CD4-positive, alpha-beta memory T cell (primary cell): ENCODE measurements at places on chromosomes 11 and 22.

GRCh38 chr22:41690476-41690875 lies 1.8 kb upstream of the SNU13 start:
- no peak for DNase-seq

DNA sequence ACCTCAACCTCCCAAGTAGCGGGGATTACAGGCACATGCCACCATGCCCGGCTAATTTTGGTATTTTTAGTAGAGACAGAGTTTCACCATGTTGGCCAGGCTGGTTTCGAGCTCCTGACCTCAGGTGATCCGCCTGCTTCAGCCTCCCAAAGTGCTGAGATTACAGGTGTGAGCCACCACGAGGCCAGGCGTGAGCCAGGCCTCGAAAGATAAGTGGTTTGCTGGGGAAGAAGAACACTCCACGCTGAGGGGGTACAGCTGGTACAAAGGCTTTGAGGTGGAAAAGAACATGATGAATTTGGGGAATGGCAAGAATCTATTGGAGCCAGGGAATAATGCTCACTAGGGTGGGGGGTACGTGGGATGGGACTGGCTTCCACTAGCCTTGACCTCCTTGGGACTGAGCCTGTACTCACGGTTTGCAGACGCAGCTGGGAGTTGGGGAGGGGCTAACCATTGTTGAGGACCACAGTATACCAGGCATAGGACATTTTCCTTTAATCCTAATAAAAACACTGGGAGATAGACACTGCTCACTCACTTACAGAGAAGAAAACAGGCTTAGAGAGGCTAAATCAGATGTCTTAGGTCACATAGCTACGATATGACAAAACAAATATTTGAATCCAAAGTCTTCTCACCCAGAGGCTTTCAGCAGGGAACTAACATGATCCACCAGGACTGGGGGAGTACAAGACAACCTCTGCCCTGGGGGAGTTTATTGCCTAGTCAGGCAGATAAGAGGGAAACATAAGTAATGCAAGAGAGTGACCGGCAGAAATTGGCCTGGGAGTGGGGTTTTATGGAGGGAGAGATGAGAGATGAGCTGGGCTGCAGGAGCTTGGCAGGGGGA lies 4.9 kb downstream of the SLCO2B1 start:
- DNase-seq, result no peak

DNA sequence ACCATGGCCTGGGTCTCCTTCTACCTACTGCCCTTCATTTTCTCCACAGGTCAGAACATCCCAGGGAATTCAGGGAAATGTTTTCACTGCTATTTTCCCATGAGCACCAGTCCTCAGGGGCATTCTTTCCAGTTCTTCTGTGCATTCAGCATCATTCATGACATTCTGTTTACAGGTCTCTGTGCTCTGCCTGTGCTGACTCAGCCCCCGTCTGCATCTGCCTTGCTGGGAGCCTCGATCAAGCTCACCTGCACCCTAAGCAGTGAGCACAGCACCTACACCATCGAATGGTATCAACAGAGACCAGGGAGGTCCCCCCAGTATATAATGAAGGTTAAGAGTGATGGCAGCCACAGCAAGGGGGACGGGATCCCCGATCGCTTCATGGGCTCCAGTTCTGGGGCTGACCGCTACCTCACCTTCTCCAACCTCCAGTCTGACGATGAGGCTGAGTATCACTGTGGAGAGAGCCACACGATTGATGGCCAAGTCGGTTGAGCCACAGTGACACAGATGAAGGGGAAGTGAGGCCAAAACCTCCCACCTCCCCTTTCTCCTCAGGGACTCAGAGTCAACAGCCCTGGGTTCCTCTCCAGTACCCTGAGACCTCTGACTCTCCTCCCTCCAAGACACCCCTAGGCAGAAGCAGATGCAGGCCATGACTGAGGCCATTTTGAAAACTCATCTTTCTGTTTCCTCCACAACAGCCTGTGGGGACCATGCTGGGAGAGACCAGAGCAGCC lies 15.9 kb upstream of the IGLL5 start:
- DNase-seq, result no peak

- DNase-seq, result peak; percentile 31
Measured at GRCh38 chr22:36881504-36882245, 20.9 kb downstream of the NCF4 start.

DNA sequence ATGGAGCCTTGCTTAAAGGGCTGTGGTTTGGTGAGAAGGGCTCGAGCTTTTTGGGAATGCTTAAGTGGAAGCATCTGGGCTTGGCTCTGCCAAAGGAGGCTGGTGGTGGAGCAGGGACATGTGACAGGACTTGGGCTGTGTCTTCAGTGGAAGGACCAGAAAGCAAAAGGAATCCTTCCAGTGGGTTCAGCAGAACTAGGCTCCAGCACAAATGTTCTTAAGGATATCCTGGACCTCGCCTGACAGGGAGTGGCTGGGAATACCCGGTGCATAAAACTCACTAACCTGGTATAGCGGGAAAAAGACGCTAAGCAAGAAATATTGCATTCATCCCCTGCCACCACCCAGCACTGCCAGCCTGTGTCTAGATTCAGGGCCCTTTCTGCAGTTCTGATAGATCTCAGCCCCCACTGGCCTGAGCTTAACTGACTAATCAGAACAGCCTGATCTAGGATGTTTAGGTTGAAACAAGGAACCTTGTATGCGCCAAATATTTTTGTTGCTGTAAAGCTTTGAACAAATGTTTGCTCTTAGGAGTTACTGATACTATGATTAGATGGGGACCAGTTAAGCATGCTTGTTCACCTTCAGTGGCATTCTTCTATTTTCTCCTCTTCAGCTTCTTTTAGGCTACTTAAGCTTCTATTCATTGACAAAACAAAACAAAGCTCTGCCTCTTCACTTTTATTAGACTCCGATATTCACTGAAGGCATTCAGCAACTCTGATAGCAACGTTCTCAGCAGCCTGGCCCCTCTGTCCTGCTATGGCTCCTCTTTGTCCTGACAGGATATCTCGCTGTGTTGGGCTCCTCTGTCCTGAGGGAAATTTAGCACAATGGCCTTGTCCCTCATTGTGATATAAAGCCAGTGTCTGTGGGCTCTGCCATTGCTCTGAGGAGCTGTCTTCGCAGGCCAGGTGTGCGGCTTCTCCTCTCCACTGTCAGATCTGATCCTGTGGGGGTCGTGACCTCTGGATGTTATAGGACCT lies 25.0 kb downstream of the PPFIBP2 start:
- DNase-seq, result no peak

- DNase-seq, result no peak
Measured at GRCh38 chr11:46200537-46201281, 76.8 kb upstream of the CREB3L1 start.

- DNase-seq, result no peak
Measured at GRCh38 chr11:96520939-96521338, 131.1 kb downstream of the JRKL start.

GRCh38 chr22:41001722-41002122 lies 50.5 kb downstream of the RBX1 start:
- no peak for DNase-seq
